ENCODE measurements at places on chromosomes 2 and 18.

GRCh38 chr18:77645170-77645872 lies 395.7 kb downstream of the GALR1 start:
- no peak for DNase-seq

- DNase-seq, result no peak
Observed at GRCh38 chr2:170467568-170468422, 247.3 kb upstream of the SP5 start.

- no peak for DNase-seq
Observed at GRCh38 chr2:33069894-33070651, 123.3 kb downstream of the LTBP1 start.

DNA sequence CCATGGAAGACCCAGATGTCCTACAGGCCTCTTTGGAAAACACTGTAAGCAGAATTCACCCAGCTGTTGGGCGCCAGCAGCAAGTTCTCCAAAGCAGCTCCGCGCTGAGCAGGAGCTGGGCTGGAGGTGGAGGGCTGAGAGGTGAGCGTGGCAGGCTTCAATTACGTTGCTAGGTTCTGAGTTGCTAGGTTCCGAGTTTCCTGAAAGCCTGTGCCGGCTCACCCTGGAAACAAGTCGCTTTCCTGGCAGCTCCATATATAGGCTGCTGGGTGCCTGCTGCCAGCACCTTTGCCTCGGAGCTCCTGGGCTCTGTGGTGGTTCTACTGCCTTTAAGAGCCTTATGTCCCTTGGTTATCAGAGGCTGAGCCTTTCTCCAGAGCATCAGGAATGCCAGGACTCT lies 14.4 kb upstream of the EGR4 start:
- DNase-seq, result no peak

DNA sequence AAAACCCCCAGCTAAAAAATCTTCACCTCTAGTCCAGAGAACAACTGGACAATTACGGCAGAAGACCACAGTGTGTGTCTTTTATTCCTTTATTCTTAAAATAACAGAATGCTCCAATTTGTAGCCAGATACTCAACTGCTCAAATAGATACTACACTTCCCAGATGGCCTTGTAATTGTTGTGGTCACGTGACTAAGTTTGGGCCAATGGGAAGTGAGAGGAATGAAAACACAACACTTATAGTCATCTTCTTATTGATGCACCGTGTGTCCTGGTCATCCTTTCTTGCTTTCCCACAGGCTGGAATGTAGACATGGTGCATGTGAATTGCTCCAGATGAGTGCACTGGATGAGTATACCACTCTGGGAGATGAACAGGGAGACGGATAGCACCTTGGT lies 145.1 kb downstream of the CDC42EP3 start:
- DNase-seq, result no peak

- no peak for DNase-seq
Observed at GRCh38 chr18:45374878-45375630, 240.2 kb upstream of the SLC14A2 start.

- DNase-seq, result no peak
Observed at GRCh38 chr2:28496781-28497180, 921 bp downstream of the PLB1 start.

DNA sequence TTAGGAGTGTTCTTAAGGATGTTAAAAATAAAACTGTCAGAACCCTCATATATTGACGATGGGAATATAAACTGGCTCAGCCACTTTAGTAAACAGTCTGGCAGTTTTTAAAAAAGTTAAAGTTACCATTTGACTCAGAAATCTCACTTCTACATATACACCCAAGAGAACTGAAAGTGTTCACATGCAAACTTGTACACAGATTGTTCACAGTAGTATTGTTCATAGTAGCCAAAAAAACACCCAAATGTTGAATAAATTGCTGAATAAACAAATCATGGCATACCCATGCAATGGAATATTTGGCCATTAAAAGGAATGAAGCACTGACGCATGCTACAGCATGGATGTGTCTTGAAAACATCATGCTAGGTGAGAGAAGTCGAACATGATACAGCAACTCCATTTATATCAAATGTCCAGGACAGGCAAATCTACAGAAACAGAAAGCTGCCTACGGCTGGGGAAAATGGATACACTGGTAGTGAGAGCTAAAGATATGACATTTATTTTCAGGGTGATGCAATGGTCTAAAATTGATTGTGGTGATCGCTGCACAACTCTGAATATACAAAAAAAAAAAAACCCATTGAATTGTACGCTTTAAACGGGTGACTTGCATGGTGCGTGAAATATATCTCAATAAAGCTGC lies 10.1 kb downstream of the RPL31 start:
- DNase-seq, result no peak

All from CD4-positive, alpha-beta T cell treated with Interleukin-17A for 4 hours (primary cell).